Naive B cell (primary cell): ENCODE measurements at places on chromosomes 2 and 18.

DNA sequence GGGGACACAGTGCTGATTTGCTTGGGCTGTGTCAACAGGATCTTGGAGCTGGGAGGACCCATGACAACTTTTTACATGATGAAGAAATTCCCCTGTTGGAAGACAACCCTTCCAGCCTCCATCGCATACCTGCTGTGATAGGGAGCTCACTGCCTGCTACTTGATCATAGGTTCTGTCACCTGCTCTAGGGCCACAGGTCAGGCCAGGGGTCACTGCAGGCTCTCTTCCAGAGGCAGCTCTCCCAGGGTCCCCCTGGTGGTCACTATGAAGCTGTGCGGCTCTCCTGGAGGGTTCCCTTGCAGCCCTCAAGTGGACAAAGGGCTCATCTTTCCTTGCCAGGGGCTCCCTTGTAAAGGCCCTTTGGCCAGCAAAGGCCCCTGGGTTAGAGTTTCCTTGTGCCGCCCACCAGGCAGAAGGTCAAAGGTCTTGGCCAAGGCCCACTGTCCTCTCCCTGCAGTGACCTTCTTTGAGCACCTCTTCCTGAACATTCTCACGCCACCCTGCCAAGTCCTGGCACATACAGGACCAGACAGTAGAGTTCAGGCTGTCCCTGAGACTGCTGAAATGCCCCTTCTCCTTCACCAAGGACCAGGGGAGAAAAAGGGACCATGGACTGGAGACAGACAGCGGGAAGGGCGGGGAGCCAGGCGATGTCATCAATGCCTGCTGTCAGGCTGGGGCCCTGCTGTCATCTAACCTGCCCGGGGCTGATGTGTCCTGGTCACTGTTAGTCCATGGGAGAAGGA, 345.1 kb downstream of the DYSF start:
- no peak for DNase-seq

DNA sequence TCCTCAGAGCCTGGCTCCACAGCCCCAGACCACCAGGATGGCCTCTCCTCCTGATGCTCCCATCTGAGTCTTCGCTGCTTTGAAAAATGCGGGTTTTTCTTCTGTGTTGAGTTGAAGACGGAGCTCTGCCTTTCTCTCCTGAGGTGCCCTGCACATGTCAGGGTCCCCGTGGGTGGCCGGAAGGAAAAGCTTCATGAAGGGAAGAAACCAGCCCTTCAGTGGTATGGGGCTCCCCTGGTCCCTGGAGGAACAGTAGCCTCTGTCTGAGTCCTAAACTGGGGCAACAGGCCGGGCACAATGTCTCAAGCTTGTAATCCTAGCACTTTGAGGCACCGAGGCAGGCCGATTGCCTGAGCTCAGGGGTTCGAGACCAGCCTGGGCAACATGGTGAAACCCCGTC, 54.7 kb upstream of the CAB39 start:
- no peak for DNase-seq

GRCh38 chr18:48171490-48172188, 237.5 kb downstream of the ZBTB7C start:
- DNase-seq: no peak

DNA sequence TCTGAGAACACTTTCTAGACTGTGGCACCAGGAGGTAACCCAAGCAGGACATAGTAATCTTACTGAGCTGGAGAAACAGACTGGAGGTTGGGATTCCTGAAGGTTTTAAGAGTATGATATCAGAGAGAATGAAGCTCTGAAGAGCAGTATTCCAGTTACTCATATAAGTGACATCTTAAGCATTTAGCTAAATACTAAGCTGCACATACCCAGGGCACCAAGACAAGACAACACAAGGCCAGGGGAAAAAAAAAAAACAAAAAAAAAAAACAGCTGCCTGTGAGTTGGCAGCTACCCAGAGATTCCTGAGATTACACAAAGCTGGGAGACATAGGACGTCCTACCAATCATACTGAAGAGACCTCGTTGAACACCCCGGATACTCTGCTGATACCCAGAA, 175.8 kb downstream of the SRBD1 start:
- no peak for DNase-seq

DNA sequence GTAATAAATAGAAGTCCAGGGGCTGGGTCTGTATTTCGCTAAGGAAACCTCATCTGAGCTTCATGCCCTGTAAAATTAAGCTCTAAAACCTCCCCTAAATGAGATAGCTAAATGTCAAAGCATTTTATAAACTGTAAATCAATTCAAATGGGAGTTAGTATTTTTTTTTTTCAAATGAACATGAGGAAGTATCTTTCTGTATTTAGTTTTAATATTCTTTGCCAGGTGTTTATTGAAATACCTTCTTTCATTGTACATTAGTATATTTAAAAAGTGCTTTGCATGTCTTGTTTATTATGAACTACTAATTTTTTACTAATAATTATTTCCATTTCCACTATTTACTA, 47.7 kb downstream of the ATIC start:
- no peak for DNase-seq

DNA sequence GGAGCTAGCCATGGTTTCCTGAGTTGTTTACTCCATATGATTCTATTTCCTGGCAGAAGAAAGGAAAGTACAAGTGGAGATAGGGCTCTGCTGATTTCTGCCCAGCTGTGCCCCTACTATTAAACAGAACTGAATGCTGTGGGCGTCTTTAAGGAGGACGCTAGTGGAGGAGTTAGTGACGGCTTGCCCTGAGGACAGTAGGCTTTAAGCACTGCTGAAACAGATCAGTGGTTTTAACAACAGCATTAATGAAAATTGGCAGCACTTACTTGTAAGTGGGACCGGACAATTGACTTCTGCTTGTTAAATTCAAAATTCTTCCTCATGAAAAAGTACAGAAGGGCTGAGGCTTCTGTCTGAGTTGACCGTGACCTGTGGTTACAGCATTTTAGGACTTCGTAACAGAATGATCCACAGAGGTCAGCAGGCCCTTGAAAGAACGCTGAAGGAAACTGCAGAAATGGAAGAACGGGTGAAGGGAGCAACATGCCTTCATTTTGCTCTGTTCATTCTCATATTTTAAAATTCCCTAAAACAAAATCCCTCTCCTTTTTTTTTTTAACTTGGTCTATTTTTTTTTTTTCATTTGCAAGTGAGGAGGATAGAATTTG, 80.6 kb upstream of the CCDC195 start:
- DNase-seq: no peak

DNA sequence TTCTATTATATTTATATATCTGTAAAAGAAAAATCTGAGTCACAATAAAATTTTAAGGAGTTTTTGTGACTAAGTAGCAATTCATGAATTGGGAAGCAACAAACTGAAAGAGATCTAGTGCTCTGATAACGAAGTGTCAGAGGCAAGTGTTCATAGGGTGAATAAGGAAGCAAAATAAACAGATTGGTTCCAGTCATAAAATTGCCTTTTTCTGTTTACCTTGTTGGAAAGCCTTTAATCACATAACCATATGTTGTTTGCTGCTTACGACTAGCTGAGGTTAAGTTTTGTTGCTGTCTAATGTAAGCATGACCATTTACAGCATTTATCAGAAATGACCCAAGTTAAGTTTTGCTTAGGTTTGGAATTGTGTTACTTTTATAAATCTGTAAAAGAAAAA, 358.9 kb downstream of the ARL6IP6 start:
- DNase-seq: no peak

DNA sequence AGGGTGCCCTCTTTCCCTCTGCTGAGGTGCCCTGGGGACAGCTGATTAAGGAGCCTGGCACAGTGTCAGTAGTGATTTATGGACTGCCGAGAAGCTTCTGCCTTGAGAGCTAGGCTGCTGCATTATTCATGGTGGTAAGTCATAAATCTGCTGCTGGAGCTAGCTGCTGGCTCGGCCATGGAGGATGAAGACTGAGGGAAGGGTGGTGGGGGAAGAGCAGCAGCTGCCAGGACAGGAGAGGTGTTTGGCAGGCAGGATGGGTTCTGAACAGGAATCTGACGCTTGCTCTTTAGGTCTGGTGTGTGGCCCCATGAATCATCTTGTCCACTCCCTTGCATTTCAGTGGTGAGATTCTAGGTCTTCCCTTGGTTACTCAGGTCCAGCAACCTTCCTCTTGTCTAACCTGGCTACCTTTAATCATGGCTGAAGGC, 296.3 kb downstream of the DYSF start:
- no peak for DNase-seq

- peak; percentile 26 for DNase-seq
These were observed 107.9 kb upstream of the IL1R2 start for GRCh38 chr2:101883860-101884259.

GRCh38 chr2:42459296-42459695, 34.5 kb downstream of the KCNG3 start:
- DNase-seq: no peak
